ENCODE measurements at places on chromosomes 11 and 22.

DNA sequence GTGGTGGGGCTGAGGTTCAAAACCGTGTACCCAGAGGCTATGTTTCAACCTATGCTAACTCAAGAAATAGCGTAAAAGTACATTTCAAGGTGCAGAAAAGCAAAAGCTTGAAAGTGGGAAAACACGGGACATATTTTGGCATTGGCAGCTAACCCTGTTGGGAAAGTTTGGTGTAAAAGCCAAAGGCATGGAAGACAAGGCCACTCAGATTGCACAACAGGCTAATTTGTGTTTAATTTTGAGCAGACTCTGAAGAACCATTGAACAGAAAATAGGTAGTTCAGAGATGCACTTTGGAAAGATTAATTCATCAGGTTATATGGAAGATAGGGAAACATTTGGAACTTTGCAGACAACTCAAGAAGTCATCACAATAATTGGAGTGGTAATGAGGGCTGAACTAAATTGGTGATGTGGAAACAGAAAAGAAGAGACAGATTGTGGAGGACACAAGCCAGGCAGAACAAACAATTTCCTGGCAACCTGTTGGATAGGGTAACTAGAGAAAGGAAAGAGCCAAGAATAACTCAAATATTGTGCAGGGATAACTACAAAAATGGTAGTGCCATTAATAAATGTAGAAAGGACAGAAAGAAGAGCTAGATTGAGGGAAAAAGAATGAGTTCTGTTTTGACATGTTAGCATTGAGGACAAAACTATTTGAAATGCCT, 140.5 kb upstream of the PGR start:
- DNase-seq = no peak

DNA sequence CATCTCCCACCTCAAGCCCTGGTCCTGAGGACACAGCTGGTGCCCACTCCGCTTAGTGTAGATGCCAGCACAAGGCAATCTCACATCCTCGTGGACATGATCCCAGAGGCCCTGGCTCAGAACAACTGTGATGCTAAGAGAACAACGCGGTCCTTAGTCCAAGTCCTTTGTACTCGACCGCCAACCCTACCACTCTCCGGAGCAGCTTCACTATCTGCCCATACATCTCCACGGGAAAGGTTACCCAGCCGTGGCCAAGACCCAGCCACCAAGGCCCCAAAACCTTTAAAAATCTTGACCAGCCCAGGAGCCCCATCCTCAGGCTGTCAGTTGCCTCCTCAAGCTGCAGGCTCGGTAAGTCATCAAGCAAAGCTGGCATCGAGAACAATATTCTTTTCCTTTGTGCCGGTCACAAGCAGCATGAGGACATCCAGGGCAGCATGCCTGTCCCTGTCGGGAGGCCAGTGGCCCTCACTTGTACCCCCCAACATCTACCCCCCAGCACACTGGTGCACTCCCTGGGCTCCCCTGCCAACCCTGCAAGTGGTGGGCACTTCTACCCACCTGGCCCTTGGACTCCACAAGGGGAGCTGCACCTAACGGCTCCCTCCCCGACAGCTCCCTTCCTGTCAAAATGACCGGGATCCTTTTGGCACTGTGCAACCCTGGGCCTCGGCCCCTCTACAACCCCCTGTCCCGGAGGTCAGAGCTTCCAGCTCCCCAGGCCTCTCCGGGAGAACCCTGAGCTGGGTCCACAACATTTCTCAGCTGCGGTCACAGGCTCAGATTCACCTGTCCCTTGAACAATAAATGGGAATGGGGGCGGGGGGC, 2.5 kb downstream of the OSBPL5 start:
- no peak for DNase-seq

DNA sequence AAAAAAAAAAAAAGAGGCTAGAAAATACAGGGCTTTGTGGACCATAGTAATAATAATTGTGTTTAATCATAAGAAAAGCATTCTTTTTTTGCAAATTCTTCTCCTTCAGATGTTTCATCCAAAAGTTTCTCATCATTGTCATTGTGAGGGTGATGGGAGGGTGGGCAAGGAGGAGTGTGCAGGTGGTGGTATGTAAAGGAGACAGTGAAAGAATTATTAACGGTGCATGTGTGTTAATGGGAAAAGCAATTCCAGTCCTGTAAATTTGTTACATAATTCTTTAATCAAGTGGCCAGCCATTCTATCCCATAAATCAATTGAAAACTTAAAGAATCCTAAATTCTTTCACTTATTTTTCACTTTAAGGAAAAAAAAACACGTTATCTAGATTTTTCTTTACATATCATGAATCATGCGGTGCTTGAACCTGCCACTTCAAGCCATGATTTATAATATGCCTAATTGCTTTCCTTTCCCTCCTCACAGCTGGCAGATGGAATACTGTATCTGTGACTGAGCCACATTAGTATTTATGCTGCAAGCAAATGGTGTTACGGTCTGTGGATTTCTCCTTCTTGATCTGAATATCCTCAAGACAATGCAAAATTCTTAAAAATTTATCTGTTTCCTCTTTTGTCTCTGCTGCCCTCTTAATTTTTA, 318.5 kb downstream of the JRKL start:
- no peak for DNase-seq

DNA sequence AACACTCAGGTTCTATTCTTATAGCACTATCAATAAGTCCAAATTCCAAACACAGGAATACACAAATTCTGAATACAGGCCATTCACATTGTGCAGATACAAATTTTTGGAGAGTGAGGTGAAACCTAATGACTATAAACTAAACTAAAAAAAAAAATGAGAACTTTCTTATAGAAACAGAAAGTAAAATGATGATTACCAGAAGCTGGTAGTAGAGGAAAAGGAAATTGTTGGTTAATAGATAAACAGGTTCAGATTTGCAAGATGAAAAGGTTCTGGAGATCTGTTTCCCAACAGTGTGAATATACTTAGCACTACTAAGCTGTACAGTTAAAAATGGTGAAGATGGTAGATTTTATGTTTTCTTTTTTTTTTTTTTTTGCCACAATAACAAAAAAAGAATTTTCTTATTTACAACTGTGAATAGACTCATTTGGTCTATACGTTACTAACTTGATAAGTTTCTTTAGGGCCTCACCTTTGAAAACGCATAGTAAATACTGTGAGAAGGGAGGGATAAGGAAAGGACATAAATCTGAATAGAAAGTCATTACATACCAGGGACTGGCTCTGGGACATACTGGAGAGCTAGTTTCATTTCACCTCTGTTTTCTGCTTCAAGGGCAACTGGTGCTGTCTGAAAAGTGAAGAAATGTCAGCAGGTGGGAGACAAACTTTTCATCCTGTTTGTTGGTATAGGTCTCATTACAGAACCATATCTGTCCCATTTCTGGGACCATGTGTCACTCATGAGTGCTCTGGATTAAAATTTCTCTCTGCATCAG, 14.2 kb upstream of the CCDC89 start:
- DNase-seq = no peak

- no peak for DNase-seq
Measured at GRCh38 chr11:66316849-66317251, at the start of gene CD248. CD248 (minus strand) TSS chr11:66317044; CDS start chr11:66317027, 17 bp downstream.

DNA sequence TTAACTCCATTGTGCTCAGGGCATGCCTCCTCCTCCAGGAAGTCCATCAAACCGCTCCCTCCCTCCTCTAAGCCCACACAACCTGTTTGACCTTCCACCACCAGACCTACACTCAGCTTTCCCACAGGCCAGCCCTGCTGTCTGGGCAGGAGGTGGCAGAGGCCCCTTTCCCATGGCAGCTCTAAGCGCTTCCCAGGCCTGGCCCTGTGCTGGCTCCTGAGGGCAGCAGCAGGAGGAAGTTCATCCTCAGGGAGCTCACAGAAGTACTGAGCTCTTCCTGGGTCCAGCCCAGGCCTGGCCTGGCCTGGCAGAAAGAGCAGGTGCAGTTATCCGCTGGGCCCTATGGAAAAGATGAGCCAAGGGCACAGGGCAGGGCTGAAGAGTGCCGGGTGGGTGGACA, 31.4 kb downstream of the ARAP1 start:
- no peak for DNase-seq

- DNase-seq = no peak
Measured at GRCh38 chr22:21047035-21047661, 1.4 kb downstream of the LRRC74B start.

- DNase-seq = no peak
Measured at GRCh38 chr11:96246718-96247552, 96.1 kb downstream of the MAML2 start.

DNA sequence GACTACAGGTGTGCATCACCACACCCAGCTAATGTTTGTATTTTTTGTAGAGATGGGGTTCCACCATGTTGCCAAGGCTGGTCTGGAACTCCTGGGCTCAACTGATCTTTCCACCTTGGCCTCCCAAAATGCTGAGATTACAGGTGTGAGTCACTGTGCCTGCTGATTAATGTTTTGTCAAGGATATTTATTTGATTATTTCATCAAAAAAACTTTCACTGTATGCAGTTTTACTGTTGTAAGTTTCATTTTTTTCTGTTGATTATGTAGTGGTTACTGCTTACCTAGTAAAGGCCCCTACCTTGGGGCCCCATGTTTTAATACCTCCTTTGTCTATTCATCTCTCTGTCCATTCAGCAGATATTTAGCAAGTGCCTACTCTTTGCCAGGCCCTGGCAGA, 16.7 kb upstream of the FAM168A start:
- no peak for DNase-seq

DNA sequence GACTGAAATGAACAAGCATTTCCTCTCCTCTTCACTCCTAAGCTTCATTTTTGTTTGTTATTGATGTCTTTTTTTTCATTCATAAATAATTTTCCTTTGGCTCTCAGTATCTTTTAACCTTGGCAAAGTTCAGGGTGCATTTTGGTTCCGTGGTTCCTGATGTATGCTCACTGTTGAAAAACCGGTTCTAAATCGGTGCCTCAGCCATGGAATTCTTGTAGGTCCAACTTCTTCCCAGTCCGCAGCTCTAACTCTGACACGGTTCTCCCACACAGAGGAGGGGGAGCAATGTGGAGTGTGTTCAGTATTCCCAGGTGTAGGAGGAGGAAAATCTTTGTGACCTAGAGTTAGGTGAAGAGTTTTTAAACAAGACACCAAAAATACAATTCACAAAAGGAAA, 12.6 kb upstream of the MS4A15 start:
- DNase-seq = no peak

- no peak for DNase-seq
Measured at GRCh38 chr11:108923413-108923812, 258.5 kb downstream of the DDX10 start.

- no peak for DNase-seq
Measured at GRCh38 chr11:6898911-6899310, 6.6 kb upstream of the OR2D2 start.

DNA sequence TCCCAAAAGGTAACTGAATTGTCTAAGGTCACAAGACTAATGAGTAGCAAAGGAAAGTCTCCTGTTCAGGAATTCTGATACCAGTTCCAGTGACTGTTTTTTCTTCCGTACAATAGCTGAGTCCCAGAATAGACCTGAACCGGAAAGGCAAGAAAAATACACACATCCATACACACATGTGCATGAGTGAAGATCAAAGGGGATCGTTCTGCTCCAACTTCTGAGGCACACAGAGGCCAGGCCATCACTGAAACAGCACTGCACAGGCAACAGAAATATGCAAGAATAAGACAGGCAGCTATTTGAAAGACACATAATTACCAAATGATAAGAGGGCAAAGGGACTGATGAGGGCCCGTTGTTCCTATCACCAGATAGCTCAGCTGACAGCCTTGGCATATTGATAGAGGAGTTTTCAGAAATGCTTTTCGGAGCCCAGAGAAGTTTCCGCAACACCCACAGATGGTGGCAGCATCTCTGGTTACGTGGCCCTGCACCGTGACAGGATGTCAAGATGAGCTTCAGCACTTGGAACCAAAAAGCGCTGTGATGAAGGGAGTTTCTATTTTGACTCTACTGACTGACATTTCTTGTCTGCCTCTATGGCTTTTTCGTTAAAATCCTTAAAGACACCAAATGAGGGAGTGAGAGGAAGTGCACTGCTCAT, 280.6 kb downstream of the LARGE1 start:
- no peak for DNase-seq

DNA sequence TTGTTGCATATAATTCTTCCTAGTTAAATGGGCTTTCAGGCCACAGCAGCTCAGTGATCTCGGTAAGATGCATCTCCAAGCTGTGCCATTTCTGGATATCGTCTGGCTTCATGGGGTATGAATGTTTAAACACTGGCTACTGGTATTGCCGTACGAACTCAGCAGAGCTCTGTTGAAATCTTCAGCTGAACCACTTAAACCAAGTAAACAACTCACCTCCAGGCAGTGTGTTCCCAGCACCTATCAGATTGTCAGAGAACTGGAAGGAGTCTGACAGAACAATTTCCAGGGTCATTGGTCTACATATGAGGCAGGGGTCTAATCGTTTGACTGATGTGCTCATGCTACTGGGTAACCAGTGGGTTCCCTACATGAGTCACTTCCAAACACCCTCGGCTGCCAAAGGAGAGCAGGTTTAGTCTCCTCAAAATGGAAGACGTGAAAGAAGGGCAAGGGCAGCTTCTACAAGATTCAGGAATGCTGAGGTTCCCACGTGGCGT, 93.2 kb upstream of the BMAL1 start:
- no peak for DNase-seq

DNA sequence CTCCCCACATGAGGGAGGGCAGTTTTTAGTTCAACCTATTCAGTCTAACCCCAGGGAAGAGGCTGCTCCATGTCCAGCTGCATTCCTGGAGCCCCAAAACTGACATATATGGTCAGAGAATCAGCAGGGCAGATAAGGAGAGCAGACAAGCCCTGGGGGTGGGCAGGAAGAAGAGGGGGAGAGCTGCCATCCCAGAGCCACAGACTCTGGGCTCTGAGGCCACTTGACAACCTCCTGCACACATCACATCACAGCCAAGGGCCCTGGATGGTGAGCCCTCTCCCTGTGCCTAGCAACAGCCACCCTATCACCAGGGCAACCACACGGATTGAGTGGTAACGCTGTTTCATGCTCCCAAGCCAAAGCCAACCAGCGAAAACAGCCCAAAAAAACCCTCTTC, 3.1 kb downstream of the ARHGAP1 start:
- no peak for DNase-seq

DNA sequence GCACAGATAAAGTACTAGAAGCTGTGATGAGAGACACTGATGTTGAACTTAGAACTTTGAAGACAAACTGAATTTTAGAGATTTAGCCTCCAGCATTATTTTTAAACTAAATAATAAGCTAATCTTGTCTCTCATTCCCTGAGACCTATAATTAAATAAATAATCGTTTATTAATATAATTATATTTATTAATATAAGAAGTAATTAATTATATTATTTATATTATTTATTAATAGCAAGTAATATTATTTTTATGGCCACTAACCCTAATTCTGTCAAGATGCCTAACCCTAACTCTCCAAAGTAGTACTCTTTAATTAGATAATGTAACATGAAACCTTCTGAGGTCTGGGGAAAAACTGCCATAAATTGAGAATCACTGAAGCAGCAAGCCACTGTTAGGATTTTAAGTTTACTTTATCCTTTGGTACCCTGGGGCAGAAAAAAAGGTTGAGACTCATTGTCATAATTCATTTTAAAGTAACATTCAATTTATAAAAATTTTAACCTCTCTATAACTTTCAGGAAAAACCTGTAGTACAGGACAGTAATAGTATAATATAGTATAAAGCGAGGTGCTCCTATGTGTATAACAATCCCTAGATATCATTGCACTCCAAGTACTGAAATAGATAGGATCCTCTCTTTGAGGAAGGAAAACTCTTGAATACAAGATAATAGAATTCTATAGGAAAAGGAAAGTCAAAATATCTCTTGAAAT, 85.4 kb downstream of the TTC28 start:
- DNase-seq = no peak
